ENCODE measurements at places on chromosomes 11 and 22. TPM values are rescaled to one million over a fixed set of nuclear protein-coding genes. Genes with fewer than 3 reads are reported as not detected.

DNA sequence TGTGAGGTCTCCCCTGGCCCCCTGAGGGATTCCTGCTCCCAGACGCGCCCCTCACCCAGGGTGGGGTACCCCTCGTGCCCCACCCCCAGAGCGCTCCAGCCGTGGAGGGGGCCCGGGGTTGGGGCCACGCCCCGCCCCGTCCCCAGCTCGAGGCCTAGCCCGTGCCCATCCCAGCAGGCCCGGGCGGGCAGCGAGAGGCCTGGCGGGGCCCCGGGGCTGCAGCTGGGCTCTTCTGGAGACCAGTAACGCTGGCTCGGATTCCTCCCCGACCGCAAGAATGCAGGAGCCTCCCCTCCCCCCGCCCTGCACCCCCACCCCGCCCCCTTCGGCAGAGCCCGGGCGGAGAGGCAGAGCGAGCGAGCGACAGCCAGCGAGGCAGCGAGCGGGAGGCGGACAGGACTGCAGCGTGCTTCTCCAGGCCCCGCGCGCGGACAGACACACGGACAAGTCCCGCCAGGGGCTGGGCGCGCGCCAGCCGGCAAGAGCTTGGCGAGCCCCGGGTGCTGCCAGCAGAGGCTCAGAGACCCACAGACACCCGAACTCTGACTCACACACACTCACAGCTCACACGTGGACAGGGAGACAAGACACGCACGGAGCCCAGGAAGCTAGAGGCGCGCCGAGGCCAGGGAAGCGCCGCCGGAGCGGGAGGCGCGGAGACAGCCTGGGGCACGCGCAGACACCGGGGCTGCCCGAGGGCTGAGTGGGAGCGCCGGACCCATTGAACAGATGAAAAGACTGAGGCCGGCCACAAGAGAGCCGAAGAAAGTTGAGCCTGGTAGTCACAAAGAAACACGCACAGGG, 15.2 kb downstream of the BCL9L start:
- peak; percentile 90 for DNase-seq

DNA sequence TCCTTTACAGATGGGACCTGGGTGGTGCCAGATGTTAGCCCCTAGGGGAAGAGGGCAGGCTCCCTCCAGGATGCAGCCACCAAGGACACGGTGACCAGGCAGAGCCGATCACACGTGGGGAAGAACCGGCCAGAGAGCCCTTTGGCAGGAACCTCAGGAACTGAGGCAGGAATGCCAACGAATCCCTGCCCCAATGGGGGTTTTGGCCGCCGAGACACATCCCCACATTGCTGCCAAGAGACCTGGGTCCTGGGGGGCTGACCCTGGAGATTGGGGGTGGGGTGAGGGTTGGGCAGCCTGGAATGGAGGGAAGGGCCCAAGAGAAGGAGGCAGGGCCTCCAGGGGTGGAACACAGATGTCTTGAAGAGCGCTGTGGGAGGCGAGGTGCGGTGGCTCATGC, 28.7 kb upstream of the LMO1 start:
- DNase-seq, result no peak

- DNase-seq, result no peak
Observed at GRCh38 chr22:27808451-27809225, 7.1 kb upstream of the MN1 start.

DNA sequence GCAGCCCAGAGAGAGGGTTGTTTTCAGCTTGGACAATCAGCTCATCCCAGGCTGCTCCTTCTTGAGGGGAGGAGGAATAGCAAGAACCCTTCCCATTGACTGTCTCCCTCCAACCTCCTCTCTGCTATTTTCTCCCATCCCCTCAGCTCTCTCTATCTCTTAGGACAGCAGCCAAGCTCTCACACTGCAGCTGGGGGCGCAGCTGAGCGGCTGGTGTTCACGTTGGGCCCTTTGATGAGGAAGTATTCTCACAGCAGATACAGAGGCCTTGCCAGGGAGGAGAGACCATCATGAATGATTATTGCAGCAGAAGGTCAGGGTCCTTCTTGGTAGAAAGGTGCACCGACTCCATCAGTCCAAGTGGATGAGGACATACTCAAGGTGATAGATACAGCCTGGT, 26.5 kb upstream of the CADM1 start:
- DNase-seq, result no peak

DNA sequence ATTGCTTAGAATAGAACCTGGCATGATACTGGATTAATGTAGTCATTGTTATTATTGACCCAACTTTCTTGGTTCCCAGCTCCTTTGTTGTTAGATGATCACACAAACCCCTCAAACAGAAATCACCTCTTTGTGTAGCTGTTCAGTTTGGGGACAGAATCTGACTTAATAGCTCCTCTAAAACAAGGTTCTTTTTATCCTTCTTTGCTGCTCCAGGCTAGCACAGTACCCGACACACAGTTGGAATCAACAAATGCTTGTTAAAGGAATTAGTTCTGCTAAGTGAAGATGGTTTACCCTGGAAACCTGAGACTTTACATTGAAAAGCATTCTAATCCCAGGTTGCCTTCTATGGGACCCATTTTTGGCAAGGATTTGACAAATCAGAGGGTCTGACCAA, 43.9 kb downstream of the GAB2 start:
- DNase-seq, result no peak

GRCh38 chr11:122758974-122759373, 79.3 kb upstream of the CRTAM start:
- DNase-seq, result no peak

- DNase-seq, result no peak
Observed at GRCh38 chr11:56917708-56918400, 70.9 kb upstream of the OR5AK2 start.

DNA sequence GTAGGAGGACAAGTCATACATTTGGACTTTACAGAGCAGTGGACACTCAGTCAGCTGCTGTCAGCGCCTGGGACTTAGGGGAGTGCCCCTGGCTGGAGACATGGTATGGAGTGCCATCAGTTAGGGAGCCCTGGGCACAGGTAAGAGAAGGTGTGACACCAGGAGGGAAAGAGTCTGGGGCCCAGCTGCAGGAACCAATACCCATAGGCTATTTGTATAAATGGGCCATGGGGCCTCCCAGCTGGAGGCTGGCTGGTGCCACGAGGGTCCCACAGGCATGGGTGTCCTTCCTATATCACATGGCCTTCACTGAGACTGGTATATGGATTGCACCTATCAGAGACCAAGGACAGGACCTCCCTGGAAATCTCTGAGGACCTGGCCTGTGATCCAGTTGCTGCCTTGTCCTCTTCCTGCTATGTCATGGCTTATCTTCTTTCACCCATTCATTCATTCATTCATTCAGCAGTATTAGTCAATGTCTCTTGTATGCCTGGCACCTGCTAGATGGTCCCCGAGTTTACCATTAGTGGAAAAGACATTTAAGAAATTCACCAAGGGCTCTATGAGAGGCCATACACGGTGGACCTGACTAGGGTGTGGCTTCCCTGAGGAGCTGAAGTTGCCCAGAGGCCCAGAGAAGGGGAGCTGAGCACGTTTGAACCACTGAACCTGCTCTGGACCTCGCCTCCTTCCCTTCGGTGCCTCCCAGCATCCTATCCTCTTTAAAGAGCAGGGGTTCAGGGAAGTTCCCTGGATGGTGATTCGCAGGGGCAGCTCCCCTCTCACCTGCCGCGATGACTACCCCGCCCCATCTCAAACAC, 850 bp upstream of the MIF start:
- no peak for DNase-seq

GRCh38 chr22:36334081-36334820, 53.5 kb downstream of the MYH9 start:
- no peak for DNase-seq

GRCh38 chr11:96447208-96448110, 57.6 kb downstream of the JRKL start:
- no peak for DNase-seq

DNA sequence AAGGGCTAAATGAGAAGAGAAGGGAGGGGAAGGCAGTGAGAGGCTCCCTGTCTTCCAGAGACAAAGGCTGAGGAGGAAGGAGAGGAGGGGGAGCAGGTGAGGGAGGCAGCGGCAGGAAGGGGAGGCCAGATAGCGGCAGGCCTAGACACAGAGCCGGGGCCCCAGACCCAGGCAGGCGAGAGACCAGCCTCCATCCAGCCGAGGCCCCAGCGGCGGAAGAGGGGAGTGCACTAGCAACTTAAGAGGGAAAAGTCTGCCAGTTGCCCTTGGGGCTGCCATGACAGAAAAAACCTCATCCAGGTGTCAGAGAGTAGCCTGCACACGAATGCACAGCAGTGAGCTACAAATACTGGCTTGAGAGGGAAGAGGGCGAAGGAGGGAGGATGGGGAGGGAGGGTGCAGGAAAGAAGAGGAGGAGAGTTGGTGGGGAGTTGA, 46.7 kb downstream of the IGLL1 start:
- DNase-seq, result peak; percentile 32

DNA sequence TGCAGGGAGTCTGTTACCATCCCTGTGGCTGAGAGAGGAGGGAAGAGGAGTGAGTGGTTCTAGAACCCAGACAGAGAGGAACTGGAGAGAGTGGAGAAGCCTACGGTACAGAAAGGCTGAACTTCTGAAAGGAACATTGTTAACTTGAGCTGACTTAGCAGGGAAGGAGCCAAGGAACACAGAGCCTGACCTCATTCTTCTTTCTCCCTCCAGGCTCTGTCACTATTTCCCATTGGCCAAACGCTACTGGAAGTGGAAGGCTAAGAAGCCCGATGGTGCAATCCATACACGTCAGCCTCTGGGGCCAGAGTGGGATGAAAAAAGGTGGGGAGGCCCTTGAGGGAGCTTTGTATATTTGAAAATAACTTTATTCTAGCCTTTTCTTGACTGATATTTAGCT, 16.5 kb upstream of the WT1 start:
- DNase-seq, result no peak

DNA sequence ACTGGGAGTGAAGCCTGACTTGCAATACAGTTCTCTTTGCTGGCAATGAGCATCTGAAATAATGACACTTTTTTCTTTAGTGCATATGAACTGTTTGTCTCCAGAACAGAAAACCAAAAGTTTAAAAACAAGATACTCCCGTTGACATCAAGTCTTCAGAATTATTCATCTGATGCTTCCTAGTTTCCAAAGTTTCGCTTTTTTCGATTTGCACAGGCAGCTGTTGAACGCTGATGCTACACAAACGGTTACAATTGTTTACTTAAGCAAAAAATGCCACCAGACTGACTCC, 612 bp upstream of the BIRC2 start:
- no peak for DNase-seq

DNA sequence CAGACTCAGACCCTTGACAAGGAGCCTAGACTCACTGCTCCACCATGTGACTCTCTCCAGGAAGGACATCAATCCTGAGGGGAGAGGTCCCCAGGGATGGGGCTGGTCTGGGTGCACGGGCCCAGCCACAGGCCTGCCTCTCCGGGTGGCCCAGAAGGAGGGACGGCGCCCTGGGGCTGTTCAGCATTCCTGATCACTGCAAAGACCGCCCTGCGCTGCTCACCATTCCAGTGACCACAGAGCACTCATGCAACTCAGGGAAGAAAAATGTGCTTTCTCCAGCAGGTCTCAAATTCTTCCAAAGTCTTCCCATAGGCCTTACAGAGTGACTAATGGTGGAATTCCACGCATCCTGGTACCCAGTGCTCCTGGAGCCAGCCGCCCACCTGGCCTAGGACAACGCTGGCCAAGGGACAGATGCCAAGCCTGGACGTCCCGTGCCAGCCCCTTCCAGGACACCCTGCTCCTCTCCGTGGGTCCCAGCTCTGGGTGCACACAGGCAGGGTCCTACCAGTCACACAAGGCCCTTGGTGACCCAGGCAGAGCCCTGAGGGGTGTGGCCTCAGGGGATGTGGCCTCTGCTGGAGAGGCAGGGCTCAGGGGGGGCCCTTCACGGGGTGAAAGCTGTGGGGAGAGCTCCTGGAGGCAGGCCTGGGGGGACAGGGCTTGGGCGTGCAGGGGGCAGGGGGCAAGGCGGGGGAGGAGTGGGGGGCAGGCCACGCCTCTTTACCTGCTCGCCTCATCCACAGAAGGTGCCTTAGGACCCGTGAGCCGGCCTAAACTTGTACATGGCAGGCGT, 178.8 kb downstream of the IGLL1 start:
- peak; percentile 39 for DNase-seq

DNA sequence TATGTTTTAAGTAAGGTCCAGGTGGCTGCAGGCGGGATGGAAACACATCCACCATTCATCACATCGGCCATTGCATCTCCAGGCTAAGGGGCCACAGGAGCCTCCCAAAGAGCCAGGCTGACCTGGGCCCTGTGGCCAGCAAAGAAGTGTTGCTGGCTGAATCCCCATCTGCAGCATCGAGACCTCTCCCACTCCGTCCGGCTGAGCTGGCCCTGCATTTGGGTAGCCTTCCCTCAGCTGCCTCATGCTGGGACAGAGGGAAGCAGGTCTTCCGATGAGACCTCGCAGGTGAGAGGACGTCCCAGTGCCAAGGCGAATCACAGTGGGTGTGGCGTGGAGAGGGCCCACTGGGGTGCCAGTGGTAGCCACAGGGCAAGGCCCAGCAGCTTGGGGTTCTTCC, 24.5 kb downstream of the RSPH14 start:
- DNase-seq, result no peak

DNA sequence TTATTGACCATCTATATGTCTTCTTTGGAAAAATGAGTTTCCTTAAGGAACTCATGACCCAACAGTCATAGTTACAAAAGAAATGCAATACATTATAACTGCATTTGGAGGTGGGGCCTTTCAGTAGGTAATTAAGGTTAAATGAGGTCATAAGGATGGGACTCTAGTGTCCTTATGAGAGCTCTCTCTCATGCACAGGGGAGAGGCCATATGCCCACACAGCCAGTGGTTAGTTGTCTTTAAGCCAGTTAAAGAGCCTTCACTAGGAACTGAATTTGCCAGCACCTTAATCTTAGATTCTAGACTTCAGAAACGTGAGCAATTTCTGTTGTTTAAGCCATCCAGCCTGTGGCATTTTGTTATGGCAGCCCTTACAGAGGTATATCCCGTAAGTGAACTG, 27.3 kb downstream of the INTS4 start:
- DNase-seq, result no peak

DNA sequence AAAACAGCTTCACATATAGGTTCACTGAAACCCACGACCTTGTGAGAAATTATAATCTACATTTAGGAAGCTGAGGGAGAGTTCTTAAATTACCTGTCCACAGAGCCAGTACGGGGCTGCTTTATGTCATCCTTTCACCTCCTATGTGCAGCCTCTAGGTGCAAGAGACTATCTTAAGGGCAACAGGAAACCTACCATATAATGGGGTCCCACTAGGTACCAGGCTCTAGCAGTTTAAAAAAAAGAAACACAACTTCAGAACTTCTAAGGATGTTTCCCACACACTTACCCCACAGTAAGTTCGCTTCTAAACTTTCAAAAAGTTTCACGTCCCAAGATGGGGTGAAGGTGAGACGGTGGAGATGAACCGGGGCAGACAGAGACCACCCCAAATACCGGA, 573 bp downstream of the STK33 start:
- no peak for DNase-seq

The LRRC4C gene
- 0.30 TPM for total RNA-seq

The ARHGAP20 gene
- 0.84 TPM for total RNA-seq

The TMEM191C gene
- total RNA-seq, result not detected

The UBQLNL gene
- total RNA-seq, result not detected

The KBTBD3 gene
- 4.3 TPM for total RNA-seq

The RTN4R gene
- total RNA-seq, result 0.22 TPM

The SEPTIN3 gene
- not detected for total RNA-seq

The KRTAP5-8 gene
- total RNA-seq, result not detected

The TIMP3 gene
- total RNA-seq, result 160 TPM

The EHF gene
- total RNA-seq, result 0.10 TPM

The SCO2 gene
- not detected for total RNA-seq
